Hematopoietic multipotent progenitor cell treated with erythropoietin and hydrocortisone succinate and interleukin-3 and kit ligand, for 8 days (in vitro differentiated cells): ENCODE measurements at places on chromosomes 4 and X.

GRCh38 chr4:127219232-127219631 is 413.5 kb upstream of the INTU start:
- no peak for DNase-seq

- no peak for DNase-seq
These were observed 863.6 kb upstream of the IGFBP7 start for GRCh38 chr4:57973819-57974218.

DNA sequence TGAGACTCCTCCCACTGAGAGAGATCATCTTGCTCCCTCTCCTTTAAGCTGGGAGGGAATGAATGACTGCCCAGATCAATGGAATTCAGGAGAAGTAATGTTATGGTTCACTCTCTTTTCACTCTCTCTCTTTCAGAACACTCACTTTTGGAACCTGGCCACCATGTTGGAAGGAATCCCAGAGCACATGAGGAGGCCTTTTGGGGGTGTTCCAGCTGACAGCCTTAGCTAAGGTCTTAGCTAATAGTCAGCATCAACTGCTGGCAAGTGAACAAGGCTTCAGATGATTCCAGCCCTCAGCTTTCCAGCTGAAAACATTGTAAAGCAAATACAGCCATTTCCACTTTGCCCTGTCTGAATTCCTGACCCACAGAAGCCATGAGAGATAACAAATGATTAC is 124.0 kb upstream of the CLNK start:
- no peak for DNase-seq

- DNase-seq, result no peak
These were observed 170.9 kb downstream of the CLCN4 start for GRCh38 chrX:10327651-10328050.

GRCh38 chr4:57125996-57126395 is 15.8 kb upstream of the IGFBP7 start:
- DNase-seq, result no peak

DNA sequence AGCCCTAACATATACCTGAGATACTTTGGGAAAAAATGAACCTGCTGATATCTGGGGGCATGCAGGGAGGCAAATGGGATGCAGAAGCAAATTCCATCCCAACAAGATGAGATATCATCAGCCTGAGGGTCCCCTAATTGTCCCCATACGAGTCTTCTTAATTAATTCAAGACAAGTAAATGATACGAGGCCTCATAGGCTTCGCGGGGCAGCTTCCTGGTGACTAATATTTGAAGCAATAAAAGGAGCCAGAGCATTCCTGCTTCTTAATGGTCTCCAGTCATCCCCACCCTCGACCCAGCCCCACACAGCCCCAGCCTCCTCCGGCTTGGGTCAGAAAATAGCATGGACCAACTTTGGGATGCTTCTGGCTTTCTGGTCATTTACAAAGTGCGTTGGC is 99.6 kb upstream of the MSX1 start:
- no peak for DNase-seq

GRCh38 chr4:22906045-22906444 is 213.3 kb downstream of the GBA3 start:
- DNase-seq, result no peak

DNA sequence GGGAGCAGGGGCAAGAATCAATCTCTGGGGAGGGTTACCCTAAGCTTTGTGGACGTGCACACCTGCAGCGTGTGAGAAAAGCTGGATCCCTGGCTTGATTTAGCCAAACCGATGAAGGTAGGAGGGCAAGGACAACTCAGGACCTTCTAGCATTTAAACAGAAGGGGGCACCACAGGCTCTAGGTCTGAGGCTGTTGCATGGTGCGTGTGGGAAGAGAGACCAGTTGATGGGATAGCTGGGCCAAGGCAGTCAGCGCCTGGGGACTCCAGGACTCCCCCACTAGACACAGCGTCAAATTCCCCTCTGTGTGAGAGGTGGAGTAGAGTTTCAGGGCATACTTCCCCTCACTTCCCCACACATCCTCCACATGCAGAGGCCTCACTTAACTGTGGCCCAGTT is 4.3 kb downstream of the GABRQ start:
- no peak for DNase-seq

GRCh38 chrX:17933856-17934255 is 72.8 kb upstream of the RAI2 start:
- no peak for DNase-seq

DNA sequence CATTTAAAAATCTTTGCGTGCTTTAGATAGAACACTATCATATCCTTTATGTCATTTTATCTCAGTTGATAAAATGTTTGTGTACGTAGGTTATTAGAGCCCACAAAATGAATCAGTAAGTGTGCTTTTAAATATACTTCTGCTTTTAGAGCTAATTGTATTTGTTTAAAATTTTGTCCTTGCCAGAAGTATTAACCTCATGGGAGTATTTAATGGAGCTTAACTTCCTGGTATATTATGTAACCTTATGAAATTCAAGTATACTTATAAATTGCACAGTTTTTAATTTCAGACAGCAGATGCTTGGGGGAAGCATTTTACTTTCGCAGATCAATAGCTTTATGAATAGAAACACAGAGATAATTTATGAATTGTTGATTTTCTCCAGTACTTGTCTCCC is 90.2 kb downstream of the DIPK2B start:
- no peak for DNase-seq

DNA sequence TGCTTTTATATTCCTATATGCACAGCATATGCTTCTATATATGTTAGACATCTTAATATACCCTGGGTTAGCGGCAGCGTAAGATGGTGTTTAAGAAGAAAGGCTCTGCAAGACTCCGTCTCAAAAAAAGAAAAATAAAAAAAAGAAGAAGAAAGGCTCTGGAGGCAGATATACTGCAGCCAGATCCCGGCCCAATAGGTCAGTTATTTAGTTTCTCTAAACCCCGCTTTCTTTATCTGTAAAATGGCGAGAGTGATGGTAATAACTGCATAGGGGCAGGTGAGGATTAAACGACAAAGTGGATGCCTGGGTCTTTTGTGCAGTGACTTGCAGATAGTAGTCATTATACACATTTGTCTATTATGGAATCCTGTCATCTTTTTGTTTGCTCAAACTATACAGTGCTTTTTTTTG is 115.2 kb downstream of the NAA11 start:
- no peak for DNase-seq
